ENCODE measurements at places on chromosomes 4 and X.

- DNase-seq: no peak
Observed at GRCh38 chrX:44105228-44105913, 132.2 kb upstream of the NDP start.

- peak; percentile 96 for DNase-seq
Observed at GRCh38 chr4:82430193-82430963, at the start of the genes ENOPH1 and HNRNPDL. Gene ENOPH1, plus strand, starts transcription at chr4:82430590. Its CDS starts 240 bp downstream, at chr4:82430830. Gene HNRNPDL, minus strand, starts transcription at chr4:82430462. Its CDS starts 772 bp downstream, at chr4:82429690.

GRCh38 chr4:183175631-183176232 is 76.7 kb downstream of the WWC2 start:
- peak; percentile 44 for DNase-seq

- DNase-seq: no peak
Observed at GRCh38 chr4:146470604-146471003, 51.1 kb downstream of the SLC10A7 start.

DNA sequence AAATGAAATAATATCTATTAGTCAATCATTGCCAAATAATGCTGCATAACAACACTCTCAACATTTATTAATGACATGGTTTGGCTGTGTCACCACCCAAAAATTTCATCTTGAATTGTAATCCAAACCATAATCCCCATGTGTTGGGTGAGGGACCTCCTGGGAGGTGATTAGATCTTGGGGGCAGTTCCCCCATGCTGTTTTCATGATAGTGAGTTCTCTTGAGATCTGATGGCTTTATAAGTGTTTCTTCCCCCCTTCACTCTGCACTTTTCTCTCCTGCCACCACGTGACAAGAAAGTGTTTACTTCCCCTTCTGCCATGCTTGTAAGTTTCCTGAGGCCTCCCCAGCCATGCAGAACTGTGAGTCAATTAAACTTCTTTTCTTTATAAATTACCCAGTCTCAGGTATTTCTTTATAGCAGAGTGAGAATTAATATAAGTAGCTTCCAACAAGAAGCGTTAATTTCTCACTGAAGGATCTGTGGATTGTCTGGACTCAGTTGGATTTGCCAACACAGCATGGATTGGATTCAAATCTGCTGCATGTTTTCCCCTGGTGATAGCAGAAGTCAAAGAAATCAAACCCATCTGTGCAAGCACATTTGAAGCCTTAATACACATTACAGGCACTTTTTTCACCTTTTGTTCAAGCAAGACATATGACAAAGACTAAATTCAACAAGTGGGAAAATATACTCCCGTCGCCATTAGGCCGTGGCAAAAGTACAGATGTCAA is 216.6 kb downstream of the PDGFC start:
- no peak for DNase-seq

DNA sequence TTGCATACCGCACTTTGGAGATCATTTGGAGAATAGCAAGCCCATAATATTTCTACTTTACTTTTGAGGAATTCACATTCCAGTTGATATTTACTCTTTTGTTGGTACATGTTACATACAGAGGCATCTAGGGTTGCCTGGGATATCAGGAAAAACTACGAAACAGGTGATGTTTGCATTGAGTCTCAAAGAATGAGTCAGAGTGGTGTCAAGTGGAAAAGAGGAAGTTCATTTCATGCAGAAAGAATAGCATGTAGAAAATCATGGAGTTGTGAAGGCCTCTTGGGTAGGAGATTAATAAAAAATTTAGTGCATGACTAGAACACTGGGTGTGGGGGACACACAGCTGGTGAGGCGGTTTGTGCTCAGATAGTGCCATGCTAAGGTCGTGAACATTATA is 33.5 kb upstream of the ELOVL6 start:
- DNase-seq: no peak

DNA sequence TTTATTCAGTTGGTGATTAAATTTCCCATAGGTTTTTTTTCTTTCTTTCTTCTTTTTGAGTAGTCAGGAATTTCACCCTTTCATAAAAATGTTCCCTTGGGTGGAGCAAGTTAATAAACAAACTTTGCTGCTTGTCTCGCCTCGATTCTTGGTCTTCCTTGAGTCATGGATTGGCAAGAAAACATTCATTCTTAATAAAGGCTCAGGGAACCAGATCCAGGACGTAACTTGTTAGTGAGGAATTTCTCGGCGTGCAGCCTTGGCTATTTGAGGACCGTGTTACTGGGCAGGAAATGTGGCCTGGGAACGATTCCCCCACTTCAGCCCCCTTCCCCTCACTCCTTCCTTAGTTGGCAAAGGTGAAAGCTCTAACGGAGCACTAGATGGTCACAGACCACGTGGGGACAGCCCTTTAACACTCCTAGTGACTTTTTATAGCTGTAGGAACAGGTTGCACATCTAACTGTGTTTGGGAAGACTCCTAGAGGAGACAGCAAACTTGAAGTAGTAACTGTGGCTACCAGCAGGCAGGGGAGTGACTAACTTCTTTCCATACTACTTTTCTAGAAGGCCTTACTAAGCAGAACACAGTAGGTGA is 106.8 kb downstream of the UCHL1 start:
- DNase-seq: no peak

GRCh38 chr4:183797445-183798300 is 107.4 kb upstream of the STOX2 start:
- DNase-seq: peak; percentile 21

- DNase-seq: no peak
Observed at GRCh38 chr4:75099321-75099720, 166.4 kb downstream of the PARM1 start.

- no peak for DNase-seq
Observed at GRCh38 chrX:18574591-18574990, 97.3 kb downstream of the RS1 start.

DNA sequence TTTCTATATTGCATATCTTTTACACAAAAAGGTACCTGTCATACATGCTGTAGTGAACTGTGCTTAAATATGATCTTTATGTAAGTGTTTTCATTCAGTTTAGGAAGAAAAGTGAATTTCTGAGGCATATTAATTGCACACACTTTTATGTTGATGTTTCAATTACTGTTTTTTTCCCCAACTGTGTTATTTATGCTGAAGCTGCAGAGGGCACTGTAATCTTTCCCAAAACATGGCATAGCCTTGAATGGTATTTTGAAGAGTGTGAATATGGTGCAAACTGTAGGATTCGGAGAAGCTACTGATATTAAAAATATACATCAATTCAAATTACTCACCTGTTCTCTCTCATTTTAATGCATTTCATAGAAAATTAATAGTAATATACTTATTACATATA is 6.0 kb upstream of the CENPE start:
- DNase-seq: no peak

DNA sequence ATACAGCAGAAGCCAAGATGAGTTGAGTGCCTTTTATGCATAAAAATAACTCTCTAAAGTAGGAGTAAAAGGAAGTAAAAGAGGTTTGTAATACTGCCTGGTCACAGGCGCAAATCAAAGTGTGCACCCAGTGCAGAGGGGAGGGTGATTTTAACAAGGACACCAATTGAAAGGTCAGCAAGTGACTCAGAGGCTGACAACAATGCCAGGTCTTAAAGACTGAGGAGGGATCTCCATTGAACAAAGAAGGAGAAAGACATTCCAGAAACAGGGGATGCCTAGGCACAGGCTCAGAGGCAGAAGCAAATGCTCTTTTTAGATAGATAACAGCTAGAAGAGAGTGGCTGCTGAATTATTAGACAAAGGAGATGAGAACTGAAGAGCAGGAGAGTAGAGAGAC is 297.4 kb upstream of the VCX start:
- no peak for DNase-seq

DNA sequence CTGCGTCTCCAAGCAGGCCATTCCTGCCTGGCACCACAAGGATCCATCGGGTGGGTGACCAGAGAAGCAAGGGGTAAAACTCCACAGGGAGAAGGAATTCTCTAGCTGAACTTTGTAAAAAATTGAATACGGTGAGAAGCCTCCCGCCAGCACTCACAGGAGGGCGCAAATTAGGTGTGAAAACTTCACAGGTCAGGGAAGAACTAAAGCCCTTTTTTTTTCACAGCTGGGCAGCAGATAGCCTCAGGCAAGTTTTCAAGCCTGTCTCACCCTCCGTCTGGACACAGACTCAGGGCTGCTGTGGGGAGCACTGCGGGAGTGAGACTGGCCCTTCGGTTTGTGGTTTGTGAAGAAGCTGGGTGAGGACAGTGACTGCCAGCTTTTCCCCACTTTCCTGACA is 224.1 kb upstream of the FGF16 start:
- DNase-seq: no peak

- no peak for DNase-seq
Observed at GRCh38 chr4:138115053-138115452, 127.1 kb downstream of the SLC7A11 start.

DNA sequence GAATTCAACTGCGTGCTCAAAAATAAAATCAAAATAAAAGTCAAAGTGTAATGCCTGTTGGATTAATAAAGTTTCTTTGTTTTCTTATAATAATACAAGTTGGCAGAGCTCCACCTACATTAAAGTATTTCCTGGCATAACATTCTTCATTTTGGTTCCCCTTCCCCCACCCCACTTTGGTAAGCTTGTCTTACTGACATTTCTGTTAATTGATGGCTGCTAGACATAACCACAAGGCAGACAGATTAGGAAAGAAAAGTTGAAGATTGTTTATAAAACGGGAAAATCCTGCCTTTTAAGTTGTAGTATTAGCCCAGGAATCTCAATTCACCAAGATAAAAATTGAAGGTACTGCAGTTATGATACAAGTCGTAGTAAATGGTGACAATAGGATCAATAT is 246.5 kb upstream of the RPS6KA3 start:
- no peak for DNase-seq

DNA sequence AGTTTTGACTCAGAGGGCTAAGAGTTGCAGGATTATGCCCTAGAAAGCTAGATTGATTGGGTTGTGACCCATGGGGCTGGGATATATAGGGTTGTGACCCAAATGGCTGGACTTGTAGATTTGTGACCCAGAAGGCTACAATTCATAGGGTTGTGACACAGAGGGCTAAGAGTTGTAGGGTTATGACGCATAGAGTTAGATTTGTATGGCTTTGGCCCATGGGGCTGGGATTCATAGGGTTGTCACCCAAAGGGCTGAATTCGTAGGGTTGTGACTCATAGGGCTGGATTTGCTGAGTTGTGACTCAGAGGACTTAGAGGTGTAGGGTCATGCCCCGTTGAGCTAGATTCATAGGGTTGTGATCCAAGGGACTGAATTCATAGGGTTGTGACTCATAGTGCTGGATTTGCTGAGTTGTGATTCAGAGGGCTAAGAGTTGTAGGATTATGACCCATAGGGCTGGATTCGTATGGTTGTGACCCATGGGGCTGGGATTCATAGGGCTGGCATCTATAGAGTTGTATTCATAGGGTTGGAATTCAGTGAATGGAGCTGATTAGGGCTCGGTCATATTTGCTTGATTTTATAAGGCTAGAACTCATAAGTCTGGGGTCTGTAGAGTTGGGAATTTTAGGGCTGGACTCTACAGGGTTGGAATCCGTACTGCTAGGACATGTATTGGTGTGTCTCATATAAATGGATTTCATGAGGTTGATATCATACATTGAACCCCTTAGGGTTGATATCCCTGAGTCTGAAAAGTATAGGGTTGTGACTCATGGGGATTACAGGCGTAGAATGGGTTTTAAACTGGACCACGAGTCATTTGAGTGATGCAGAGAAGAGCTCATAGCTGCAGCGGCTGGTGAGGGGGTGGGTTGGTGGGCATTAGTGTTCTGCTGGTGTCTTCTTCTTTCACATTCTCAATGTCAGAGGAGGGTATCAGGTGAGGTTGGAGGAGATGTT is 125.7 kb downstream of the CRLF2 start:
- DNase-seq: no peak

DNA sequence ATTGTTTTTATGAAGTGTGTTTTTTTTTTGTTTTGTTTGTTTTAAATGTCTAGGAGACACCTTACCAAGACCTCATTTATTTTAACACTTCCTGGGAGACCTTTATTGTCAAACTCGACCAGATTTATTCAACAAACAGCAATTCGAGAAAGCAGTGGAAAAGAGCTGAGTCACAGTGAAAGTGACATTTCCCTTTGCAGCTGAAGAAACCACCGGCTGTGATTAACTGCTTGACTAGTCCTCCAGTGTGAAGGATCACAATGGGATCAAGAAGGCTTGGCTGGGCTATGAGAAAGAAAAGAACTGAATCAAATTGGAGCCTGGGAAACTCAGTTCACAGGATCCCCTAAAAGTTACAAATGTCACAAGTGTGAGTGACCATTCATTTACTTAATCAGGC is 11.9 kb upstream of the ADH7 start:
- no peak for DNase-seq
